ENCODE measurements at places on chromosomes 5 and 9.
A peak's percentile ranks its signal among the peaks of the same experiment; 100 is the strongest.

- DNase-seq: no peak
Measured at GRCh38 chr5:135533794-135534193, 2.0 kb downstream of the NEUROG1 start.

DNA sequence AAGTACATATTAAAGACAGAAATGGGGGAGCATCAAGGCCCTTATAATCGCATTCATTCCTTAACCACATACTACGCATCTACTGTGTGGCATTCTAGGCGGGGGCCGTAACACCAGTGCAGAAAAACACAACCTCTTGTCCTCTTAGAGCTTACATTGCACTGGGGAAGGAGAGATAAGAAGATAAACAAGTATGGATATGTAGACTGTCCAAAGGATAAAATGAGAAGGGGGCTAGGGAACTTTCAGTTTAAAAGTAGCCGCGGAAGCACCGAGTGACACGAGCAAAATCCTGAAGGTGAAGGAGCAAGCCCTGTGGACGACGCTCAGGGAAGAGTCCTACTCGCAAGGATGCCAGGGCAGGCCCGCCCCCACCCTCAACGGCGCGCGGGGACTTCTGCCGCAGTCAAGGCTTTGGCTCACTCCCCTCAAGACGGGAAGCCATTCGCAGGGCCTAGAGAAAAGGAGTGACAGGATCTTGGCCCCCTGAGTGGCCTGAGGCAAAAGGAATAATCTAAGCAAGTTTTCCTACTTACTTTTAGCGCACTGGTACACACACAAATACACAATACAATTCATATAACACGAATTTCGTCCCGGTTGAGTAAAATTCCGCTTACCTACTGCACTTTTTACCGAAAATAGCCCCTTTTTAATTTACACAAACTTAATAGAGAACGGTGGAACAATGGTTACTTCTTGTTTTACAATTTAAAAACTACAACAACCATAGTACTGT is 1.3 kb upstream of the NIPBL start:
- peak; percentile 11 for DNase-seq

DNA sequence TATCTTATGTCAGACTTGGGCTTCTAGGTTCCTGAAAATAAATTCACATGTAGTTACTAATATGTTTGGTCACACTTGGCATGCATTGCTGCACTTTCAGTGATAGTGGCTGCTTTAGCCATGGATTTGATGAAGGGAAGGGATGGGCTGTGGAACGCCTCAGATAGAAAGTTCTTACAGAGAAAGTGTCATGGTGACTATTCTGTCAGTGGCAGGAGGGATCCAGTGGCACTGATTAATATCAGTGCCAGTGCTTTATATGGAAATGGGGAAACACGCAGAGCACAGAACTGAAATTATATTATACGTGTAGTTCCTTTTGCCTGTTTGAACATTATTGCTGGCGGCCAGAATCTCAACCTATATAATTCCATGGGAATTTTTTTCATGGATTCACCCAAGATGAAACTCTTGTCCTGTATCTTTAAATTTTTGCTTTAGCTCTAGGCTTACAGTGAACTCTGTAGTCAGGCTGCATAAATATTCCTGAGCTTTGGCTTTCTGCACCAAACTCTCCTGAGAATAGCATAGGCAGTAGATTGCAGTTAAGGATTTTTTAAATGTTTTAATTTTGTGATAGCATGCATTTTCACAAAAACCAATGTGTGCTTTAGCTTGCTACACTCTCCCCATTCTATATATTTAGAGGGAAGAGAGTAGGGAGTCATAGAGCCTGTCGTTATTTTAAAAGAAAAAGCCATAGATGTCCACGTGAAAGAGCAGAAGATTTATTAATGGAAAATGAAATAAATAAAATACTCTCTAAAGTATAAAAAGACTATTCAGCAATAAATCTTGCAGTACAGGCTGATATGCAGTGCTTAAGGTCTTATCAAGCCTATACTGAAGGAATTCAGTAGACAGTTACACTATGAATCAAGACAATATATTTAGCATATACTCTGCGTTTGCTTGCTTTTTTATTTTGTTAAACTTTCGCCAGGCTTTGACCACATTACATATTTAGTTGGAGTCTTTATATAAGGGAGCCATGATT is 98.7 kb downstream of the EDIL3 start:
- DNase-seq: no peak

- no peak for DNase-seq
Measured at GRCh38 chr5:131112424-131112823, 52.6 kb downstream of the HINT1 start.

DNA sequence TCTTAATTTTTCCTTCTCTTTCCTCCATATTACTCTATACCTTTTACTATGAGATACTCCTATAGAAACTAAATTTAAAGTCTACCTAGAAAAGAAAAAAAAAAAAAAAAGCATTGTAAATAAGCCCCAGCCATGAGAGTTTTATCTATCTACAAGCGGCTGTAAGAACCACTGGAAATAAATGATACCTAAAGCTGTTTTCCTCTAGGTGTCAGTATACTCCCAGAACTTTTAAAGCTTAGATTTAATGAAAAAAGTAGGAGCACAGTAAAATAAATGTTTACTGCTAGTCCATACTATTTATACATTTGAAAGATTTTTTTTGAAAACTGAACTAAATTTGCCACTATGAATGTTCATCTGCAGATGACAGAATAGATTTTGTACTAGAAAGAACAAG is 26.2 kb downstream of the TYRP1 start:
- DNase-seq: no peak

DNA sequence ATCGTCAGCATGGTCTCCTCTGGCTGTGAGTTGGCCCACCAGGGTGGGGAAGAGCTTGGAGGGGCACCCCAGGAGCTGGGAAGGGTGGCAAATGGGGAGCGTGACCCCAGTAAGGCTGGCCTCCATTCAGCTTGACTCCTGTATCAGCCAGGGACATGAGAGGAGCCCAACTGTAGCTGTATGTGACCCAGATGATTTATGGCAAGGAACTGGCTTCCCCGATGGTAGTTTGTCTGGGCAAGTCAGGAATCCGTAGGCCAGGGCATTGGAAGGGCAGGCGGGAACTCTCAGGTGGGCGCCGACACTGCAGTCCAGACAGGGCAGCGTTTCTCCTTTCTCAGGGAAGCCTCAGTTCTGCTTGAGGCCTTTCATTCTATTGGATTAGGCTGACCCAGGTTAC is 2.3 kb downstream of the SLC34A1 start:
- no peak for DNase-seq

DNA sequence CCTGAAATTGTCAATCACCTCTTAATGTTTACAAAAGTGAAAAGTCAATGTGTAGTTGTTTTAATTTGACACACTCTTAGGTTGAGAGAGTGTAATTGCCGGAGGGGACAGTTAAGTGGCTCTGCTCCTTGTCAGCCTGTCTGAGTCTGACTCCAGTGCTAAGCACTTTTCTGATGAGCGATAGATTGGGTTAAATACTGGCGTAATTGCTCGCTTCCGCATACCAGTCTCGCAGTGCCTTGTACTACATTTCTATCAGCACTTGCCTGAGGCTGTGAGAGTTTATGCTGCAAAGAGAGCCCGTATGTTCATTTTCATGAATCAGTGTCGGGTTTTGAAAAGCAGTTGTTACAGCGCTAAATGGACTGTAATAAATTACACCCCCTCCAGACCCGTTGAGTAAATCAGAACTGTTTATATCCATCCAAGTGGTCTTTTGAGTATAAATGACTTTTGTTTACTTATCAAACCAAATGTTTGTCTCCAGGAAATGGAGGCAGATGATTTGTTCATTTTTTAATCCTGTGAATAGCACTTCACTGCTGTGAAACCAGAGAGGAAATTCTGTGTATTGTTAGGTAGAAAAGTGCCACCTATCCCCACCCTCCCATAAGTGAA is 41.0 kb upstream of the DMRT3 start:
- peak; percentile 62 for DNase-seq

GRCh38 chr5:36523926-36524325 is 82.5 kb upstream of the SLC1A3 start:
- no peak for DNase-seq

DNA sequence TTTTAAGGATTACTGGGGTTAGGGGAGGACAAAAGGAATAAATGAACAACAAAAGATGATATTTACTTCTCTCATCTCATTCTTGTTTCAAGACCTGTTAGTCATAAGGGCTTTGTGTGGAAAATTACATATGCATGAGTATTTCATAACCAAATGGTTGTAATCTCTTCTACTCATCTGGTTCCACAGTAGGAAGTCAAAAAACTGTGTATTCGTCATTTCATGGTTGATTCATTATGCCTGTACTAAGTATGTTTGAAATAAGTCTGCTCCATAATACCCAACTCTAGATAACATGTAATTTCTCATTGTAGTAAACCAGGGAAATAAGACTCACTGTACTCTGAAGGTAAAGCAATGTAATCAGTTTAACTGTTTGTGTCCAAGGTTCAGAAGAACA is 212.9 kb downstream of the ARRDC3 start:
- no peak for DNase-seq

- no peak for DNase-seq
Measured at GRCh38 chr5:174325431-174325830, 279.9 kb downstream of the NSG2 start.
